ENCODE measurements at places on chromosomes 6 and 20.
A peak's percentile ranks its signal among the peaks of the same experiment; 100 is the strongest.

DNA sequence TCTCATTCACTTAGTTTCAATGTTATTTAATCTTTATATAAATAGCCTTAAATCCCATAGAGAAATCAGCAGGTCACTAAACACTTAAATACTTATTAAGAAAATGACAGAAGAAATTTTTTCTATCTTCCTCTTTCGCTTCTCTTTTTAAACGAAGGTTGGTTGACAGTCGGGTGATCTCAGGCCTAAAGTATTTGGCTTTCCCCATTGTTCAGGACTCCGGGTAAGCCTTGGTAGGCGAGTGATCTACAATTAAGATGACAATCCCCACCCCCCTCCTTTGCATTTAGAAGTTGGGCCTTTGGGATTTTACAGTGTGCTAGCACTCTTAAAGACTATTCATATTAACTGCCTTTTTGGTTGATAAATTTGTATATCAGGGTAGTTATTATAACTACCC is 19.7 kb upstream of the UTRN start:
- DNase-seq = peak; percentile 24

DNA sequence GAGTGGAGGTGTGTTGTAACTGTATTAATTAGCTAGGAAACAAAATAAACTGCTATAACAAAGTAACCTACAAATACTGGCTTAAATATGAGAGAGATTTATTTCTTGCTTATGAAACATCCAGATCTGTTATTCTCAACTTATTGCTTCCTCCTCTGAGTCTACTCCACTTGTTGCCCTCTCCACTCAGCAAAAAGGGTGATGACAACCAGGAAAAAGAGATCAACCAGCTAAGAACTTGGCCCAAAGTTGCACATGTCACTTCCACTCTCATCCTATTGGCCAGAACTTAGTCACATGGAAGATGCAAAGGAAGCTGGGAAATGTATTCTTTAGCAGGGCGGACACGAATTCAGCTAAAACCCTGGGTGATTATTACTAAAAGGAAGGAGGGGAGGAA is 5.2 kb upstream of the TP53RK start:
- peak; percentile 46 for DNase-seq

DNA sequence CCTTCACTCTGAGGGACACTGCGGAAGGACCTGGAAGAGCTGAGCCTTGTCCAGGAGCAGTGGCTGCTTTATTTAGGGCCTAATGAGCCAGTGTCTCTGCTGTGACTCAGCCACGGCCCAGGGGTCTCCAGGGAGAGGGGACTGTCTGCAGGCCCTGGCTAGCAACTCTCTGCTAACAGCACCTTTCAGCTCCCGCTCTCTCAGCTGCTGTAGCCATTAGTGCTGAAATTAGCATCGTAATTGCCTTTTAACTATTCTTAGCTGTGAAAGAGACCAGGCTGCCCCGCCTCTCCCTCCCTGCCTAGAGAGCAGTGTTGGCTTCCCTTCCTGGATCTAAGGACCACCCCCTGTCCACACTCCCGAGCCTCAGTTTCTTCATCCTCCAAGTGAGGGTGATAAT is 53.1 kb upstream of the SLC32A1 start:
- no peak for DNase-seq

DNA sequence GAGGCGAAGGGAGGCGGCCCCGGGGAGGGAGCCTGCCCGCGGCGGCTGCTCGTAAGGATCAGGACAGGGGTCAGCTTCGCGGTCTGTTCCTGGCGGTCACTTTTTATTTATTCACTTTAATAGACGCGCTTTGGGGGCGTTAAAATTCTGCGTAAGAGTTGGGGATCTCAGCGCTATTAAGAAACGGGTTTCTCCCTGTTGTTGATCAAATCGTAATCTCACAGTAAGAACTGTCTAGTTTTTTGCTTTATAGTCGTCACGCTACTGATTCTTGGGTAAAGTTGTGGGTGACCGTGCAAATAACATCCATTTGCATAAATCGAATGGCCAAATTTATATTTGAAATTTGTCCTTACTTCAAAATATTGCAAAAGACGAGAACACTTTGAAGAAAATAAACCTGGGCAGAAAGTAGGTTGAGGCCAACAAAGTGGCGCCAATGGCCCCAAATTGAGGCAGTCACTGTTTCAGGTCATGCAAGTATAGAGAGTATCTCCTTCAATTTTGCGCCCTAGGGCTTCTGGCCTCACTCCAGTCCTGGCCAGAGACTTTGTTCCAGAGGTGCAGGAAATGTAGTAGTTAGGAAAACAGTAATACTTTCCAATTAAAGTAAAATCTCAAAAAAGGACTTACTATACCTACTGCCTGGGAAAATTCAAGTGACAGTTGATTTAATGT is 963 bp upstream of the RMND1 start:
- DNase-seq = no peak

DNA sequence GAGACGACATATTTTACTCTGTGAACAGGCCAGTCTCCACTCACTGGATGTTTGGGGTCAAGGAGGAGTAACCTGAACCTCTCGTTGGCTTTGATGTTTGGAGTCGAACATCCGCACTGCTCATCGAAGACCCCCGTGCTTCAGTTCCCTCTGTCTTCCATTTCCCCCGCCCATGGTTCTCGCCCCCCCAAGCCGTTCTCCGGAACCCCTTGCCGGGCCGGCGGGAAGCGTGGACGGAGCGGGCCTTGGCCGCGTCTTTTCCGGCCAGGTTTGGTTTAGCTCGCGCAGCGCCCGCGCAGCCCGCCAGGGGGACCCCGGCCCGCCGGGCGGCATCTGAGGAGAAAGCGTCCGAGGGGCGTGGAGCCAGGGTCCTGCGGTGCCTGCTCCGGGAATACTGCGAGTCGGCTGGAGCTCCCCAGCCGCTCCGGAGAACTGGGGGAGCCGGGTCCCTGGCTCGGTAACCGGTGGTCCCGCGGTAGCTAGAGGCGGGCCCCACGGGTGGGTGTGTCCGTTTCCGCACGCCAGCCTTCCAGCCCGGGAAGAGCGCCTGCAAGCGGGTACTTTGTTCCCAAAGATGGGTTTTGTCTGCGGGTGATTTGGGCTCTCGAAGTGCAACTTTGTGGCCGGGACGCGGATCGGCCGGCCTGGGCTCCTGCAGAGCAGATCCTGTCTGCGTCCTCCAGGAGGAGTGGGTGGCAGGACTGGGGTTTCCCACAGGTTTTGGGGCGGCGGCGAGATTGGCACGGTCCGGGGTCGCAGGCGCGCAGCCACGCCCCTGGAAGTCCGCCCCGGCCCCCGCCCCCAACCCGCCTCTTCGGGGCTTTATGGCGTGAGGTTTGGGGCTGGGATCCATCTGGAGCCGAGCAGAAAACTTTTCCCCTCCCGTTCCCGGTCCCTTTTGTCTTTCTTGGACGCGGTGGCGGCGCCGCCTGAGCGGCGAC is at the start of gene TMEM200A:
TMEM200A (plus strand) TSS at position 852 of the 941 bp plus-strand sequence. CDS start 74,406 bp downstream, outside the sequence.
- DNase-seq = peak; percentile 54

- DNase-seq = peak; percentile 43
These were observed 117.5 kb upstream of the BEND6 start for GRCh38 chr6:56837322-56837894.

GRCh38 chr6:132443206-132443605 is 41.9 kb upstream of the MOXD1 start:
- no peak for DNase-seq

GRCh38 chr20:49482621-49483017 is at the start of gene KCNB1:
KCNB1 (minus strand) TSS chr20:49482668; CDS start chr20:49482480, 188 bp downstream.
- DNase-seq = peak; percentile 49

- peak; percentile 19 for DNase-seq
These were observed 750 bp downstream of the MAP7 start for GRCh38 chr6:136549300-136550044.

DNA sequence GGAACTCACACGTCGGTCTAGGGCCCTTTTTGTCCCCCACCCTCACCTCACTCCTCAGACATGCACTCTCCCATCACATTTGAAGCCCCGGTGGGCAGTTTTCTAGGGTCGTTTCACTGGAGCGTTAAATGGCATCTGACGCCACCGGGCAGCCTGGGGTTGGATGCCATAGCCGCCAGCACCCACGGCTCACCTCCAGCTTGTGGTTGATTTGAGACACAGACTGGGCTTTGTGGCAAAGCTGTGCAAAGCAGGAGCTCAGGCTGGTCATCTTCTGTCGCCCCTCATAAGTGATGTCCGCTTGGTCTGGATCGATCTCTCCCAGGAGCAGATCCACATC is 530 bp downstream of the GOPC start:
- no peak for DNase-seq

DNA sequence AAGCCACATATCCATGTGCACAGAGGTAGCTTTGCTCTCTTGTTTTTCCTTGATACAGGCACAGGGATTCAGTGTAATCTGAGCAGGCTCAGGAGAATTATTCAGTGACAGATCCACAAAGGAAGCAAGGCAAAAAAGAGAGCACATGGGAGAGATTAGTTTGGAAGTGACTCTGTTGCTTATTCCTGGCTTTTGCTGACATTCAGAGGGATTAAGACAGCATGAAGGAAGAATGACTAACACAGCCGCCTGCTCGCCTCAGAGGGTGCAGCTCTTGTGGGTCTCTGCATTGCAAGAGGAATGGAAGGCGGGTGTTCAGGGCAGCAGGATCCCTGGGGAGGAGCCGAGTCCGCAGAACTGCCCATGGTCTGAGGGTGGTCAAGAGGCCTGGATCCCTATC is 203.4 kb upstream of the KCNQ5 start:
- no peak for DNase-seq

GRCh38 chr6:83872386-83873118 is 13.1 kb downstream of the CYB5R4 start:
- DNase-seq = no peak

- no peak for DNase-seq
These were observed 31.3 kb upstream of the BTN3A2 start for GRCh38 chr6:26333476-26334297.

DNA sequence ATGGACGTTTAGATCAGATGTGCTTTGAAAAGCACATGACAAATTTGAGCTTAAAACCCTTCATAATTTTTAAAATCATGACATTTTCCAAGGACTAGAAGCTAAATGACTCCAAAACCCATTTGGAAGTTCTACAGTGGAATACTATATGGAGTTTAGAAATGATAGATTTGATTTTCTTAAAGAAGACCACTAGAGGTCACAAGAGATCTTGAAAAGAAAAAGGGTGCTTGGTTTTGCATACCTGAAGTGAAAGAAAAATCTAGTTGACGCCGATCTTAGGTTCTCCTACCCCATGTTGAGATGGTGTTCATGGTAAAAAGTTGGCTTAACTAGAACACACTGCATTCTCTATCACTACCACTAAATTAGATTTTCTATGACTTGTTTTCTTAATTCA is 31.5 kb downstream of the CFAP61 start:
- DNase-seq = no peak

- no peak for DNase-seq
These were observed 560.5 kb downstream of the HAO1 start for GRCh38 chr20:7379621-7380220.

DNA sequence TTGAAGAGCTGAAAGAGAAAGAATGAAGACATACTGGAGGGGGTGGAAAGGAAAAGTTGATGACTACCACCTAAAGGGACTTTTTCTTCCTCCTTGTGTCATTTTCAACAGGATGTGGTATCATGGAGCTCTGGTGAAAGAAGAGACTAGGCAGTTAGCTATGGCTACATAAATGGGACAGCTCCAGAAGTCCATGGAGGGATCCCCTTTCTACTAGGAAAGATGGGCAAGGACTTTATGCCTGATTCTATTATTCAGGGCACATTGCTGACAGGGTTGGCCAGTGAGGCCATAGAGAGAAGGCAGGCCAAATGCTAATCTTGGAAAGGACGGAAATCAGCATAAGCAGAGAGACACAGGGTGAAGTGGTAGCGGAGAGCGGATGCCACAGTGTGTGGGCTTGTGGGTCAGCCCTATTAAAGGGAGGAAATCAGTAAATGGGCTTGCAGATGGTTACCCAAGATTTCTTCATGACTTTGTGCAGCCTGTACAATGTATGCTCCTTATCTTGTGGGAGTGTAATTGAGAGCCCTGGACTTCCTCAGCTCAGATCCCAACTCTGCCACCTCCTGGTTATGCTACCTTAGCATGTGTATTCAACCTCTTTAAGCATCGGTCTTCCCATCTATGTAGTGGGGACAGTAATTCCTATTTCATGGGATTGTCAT is 77.4 kb upstream of the TMEM170B start:
- DNase-seq = peak; percentile 2

DNA sequence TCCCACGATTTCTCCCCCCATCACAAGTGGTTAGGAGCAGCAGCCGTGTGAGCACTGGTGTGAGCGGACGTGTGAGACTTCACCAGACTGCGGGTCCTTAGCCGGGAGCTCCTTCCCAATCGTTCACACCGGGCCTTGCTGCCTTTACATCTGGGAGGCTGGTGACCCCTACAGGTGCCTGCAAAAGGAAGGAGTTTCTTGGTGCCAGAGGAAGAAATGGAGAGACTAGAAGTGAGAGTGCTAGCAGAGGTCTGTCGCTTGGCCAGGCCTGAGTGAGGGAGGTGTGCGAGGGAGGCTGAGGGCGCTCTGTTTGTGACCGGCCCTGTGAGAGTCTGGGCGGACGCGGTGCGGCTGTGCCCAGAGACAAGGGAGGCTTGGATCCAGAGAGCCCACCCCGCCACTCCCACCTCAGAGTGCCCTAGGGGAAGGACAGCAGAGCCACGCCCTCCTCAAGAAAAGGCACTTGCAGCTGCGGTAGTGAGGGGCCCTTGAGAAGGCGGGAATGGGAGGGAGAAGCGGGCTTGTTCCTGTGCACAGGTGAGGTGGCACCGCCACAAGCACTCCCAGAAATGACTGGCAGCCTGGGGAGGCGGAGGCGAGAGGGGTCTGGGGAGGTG is 10.0 kb upstream of the ARMC2 start:
- peak; percentile 30 for DNase-seq

DNA sequence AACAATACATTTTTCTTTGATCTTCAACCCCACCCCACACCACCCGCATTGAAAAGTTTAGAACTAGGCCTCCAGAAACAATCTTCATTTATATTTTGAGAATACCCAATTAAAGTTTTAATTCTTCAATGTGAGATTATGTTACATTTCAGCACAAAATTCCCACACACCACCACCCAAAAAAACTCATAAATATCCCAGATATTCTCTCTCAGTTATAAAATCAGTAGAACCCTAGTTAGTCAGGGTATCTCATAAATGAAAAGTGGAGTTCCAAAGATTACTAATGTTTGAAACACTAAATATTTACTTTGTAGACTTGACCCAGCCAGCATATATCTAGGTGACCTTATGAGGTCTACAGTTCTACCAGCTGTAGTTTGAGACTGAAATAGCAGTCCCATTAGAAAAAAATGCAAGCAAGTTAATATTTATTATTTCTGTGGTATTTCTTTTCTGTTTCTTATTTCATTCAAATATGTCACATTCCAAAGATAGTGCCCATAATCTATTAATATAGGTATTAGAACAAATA is 371.0 kb downstream of the TENT5A start:
- DNase-seq = no peak

DNA sequence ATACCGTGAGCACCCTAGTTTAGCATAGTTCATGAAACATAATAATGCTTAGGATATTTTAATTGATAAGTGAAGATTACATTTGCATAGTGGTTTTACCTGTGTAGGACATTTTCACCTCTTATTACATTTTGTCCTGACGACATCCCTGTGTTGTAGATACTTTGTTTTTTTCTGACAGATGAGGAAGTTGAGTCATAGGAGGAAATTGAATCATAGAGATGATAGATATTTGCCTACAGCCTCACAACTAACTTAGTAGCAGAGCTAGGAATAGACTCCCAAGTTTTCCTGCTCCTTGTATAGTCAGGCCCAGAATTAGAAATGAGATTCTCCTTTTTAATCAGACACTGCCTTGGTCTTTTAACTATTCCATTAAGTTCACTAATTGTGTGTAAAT is 100.5 kb upstream of the SUPT3H start:
- DNase-seq = no peak

GRCh38 chr6:28506807-28507475 is 8.7 kb downstream of the GPX6 start:
- DNase-seq = no peak
